ENCODE measurements at places on chromosomes 6 and 20.

DNA sequence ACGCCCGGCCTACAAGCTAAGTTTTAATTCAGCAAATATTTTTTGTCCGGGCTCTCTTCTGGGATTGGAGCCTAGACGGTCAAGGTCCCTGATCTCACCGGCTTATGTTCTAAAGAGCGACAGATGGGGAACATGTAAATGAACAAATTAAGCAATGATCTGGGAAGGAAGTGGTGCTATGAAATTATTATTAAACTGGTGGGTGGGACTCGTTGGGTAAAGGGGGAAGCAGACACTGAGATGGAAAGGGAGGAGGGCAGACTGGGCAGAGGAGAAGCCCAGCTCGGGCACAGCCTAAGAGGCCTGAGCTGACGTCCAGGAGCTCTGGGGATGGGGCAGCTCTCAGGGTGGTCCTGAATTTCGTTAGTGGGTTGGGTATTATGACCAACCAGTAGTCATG, 81.8 kb upstream of the AGPAT4 start:
- no peak for DNase-seq

DNA sequence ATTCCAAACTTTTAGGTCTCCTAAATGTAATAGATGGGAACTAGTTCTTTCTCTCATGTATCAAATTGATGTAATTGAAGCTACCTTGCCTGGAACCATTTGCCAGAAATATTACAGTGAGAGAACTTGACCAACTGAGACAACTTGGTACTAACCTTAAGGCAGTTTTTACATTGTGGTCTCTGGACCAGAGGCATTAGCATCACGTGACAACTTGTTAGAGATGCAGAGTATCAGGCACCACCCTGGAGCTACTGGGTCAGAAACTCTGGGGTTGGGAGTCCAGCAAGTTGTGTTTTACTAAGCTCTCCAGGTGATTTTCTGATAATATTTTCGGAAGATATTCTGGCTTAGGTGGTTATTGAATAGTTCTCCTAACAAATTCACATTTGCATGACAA, 982.1 kb upstream of the SLC35B3 start:
- no peak for DNase-seq

DNA sequence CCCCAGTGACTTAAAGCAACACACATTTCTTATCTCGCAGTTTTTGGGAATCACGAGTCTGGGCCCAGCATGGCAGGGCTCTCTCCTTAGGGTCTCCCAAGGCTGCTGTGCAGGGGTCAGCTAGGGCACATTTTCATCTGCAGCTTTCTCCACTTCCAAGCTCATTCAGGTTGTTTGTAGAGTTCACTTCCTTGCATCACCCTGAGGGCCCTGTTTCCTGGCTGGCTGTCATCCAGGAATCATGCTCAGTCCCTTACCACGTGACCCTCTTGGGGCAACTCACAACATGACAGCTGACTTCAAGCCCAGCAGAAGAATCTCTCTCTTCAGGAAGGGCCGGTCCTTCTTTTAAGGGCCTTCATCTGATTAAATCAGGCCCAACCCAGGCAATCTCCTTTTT, 21.3 kb downstream of the SNAP25 start:
- DNase-seq, result no peak

DNA sequence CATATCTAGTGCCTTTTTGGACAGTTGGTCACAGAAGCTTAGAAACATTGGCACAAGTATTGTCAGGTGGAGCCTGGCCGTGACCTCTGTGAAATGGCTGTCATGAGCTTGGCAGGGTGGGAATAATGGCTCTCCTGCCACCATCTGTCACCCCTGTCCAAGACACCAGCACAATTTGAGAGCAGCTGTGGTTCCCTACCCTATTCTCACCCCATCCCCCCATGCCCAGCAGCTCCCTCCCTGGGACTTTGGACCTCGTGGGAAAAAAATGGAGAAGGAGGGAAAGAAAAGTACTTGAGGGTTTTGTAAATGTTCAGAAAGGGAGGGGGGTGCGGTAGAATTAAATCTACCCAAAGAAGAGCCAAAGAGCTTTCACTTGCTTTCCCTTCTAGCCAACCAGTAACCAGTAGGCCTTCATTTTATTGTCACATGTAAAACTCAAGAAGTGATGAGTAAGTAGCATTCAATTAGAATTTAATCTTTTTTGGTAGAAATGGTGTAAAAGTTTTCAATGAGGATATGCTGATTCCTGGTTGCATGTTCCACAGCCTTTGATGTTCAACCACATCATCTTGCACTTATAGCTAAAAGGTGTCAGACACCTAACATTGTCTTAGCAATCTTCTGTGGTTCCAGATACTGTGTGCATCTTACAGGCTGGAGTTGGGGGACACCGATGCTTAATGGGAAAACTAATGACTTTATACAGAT, 263.5 kb upstream of the TAB2 start:
- DNase-seq, result no peak

DNA sequence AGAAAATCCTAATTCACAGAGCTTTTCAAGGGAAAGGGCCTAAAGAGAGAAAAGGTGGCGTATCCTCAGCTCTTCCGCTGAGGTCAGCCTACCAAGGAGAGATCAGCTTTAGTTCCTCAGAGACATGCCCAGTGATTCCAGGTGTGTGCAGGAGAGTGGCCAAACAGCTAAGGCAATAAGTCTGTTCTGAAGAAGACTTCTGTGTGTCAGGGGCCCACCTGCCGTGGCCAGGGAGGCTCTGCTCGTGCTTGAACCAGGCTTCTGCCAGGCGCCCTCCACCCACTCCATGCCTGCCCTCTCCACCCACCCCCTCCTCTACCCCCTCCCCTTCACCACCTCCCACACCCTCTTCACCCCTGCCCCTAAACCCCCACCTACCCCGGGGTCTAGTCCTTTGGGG, 67.4 kb upstream of the ARMC2 start:
- no peak for DNase-seq

GRCh38 chr6:89079511-89080234, 878 bp upstream of the PNRC1 start:
- peak; percentile 44 for DNase-seq

GRCh38 chr6:11975353-11975977, 36.6 kb upstream of the HIVEP1 start:
- peak; percentile 17 for DNase-seq

DNA sequence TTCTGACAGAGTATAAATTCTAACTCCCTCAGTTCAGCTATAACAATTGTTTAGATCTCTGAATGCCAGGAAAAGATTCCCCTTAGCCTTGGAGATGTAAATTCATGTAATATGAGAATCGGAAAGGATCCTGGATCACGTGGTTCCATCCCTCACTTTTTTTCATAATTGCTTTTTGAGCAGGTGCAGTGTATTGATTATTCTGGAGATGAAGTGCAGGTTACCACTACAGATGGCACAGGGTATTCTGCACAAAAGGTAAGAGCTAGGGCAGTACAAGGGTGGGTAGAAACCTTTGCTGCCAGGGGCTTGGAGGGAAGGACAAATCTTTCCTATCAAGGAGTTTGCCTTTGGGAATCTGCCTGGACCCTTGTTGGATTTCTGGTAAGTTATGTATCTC, 52.7 kb downstream of the KDM1B start:
- DNase-seq, result no peak

- no peak for DNase-seq
Observed at GRCh38 chr20:2708073-2708415, 15.5 kb downstream of the EBF4 start.

DNA sequence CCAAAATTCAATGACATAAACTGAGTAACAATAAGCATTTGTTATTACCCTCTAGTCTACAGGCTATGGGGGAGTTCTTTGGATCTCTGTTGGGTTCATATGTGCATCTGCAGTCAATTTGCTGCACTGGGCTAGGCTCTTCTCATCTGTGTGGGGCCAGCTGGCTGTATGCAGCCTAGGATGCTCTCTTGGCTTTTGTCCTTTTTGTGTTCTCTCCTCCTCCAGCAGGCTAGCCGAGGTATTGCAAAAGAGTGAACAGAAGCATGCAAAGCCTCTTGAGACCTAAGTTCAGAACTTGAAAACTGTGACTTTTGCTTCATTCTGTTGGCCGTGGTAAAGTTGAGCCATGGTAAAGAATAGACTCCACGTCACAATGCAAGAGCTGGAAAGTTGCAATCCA, 62.8 kb upstream of the FOXO3 start:
- DNase-seq, result no peak

- no peak for DNase-seq
Observed at GRCh38 chr6:106453756-106454367, 93.3 kb downstream of the CRYBG1 start.

DNA sequence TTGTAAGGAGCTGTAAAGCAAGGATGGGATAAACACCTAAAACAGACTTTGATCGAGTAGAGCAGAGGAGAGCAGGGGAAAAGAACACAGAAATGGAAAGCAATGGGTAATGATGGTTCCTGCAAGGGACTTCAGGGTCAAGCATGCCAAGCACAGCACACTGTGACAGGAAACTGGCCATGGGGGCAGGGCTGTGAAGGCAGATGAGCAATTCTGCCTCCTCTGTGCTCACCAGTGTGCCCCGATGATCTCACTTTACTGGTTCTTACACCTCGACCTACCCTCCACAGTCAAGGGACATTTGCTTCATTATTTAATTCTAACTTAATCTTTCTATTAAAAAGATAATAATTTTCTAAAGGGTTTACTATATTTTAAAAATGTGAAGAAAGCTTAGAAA, 21.6 kb upstream of the MYB start:
- no peak for DNase-seq

- DNase-seq, result no peak
Observed at GRCh38 chr6:148416330-148416965, 73.8 kb downstream of the SASH1 start.

Measured in activated CD8-positive, alpha-beta memory T cell treated with anti-CD3 and anti-CD28 coated beads, Interleukin-2, amount 50 U/mL, for 4 hours (primary cell).